ENCODE measurements at places on chromosomes 16 and 17. TPM values are rescaled to one million over a fixed set of nuclear protein-coding genes. Genes with fewer than 3 reads are reported as not detected.
A peak's percentile ranks its signal among the peaks of the same experiment; 100 is the strongest.

Gene TPSD1
- not detected for total RNA-seq

GRCh38 chr17:17485420-17485819 is 8.6 kb downstream of the MED9 start:
- no peak overlapping the region for H3K27ac ChIP-seq
- H3K36me3 ChIP-seq, result peaks cover 86% of the 10 kb centered on the region
- no peak overlapping the region for H3K4me3 ChIP-seq
- DNase-seq, result no peak
- no peaks in the 10 kb centered on the region for H3K4me1 ChIP-seq

DNA sequence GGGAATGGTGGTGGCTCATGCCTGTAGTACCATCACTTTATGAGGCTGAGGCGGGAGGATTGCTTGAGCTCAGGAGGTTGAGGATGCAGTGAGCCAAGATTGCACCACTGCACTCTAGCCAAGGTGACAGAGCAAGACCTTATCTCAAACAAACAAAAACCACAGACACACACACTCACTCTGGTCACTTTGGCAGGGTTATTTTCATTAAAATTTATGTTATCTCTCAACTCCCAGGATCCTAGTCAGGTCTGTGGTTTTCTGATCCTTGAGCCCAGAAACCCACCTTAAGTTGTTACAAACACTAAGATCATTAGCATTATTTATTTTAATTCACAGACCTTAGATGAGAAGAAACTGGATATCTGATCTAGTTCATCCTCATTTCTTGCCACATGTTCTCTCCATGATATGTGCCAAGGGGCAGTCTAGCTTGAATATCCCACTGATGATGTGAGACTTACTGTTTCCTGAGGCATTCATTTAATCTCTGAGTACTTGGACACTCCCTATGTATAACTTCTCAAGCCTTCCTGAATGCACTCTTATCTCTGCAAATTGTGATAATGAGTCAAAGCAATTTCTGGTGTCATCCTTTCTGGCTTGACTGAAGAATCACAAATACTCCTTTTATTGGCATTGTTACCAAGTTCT is 9.6 kb downstream of the ABHD15 start:
- no peaks in the 10 kb centered on the region for H3K27me3 ChIP-seq
- no peak overlapping the region for H3K27ac ChIP-seq
- H3K36me3 ChIP-seq, result no peaks in the 10 kb centered on the region

GRCh38 chr16:12546918-12547607 is 256.6 kb downstream of the CPPED1 start:
- peaks cover 42% of the 10 kb centered on the region for H3K4me1 ChIP-seq
- H3K36me3 ChIP-seq, result no peaks in the 10 kb centered on the region
- no peak overlapping the region for H3K4me3 ChIP-seq
- no peak for DNase-seq
- no peaks in the 10 kb centered on the region for H3K27me3 ChIP-seq

DNA sequence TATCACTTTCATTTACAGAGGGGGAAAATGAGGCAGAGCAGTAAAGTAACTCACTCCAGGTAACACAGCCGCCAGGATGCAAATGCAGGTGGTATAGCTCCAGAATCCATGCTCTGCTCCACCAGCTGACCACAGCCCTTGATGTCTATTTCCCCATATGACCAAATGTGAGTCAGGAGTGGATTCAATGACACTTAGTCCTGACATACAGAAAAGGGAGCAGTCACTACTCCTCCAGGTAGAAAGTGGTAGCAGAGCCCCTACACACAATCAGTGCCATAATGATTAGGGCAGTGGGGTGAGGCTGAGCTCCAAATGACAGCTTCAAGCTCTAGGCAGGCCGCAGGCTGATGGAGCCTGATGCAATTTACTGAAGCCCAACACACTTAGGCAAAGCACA is 43.3 kb upstream of the GFOD2 start:
- no peaks in the 10 kb centered on the region for H3K27me3 ChIP-seq
- H3K27ac ChIP-seq, result no peak overlapping the region
- no peaks in the 10 kb centered on the region for H3K36me3 ChIP-seq
- no peaks in the 10 kb centered on the region for H3K4me1 ChIP-seq

- H3K4me3 ChIP-seq, result no peak overlapping the region
- H3K27ac ChIP-seq, result no peak overlapping the region
- no peak for DNase-seq
- no peaks in the 10 kb centered on the region for H3K36me3 ChIP-seq
Measured at GRCh38 chr17:15332338-15332737, 9.1 kb downstream of the TEKT3 start.

- peaks cover 50% of the 10 kb centered on the region for H3K4me1 ChIP-seq
- peak overlapping the region; percentile 2 for H3K27ac ChIP-seq
- H3K27me3 ChIP-seq, result no peaks in the 10 kb centered on the region
- H3K4me3 ChIP-seq, result no peak overlapping the region
- no peaks in the 10 kb centered on the region for H3K36me3 ChIP-seq
Measured at GRCh38 chr16:66128371-66128770, 238.1 kb upstream of the CDH5 start.

All from SJCRH30 (cell line).